ENCODE measurements at places on chromosomes 11 and 22.

DNA sequence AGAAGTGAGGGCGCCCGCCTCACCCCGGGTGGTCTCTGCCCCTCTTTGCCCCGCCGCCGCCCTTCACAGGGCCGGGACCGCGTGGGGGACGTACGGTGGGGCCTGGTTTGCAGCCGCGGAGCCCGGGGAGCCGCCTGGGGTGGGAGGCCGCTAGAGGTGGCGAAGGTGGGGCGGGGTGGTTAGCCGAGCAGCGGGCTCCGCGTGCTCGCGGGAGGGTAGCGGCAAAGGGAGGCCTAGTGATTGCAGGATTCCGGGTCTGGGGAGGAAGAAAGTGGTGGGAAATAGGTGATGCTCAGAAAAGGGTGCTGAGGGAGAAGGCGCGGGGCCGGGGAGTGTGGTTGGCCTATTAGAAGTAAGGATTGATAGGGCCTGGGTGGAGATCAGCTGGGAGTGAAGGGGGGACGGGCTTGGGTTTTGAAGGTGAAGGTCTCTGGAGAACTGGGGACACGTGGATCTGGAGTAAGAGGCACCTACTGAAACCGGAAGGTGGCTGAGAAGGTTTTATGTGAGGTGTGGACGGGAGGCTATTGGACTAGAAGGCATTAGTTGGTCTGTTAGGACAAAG is 571 bp downstream of the FAR1 start:
- no peak for DNase-seq

- no peak for DNase-seq
Observed at GRCh38 chr11:73598719-73599379, 937 bp upstream of the FAM168A start.

DNA sequence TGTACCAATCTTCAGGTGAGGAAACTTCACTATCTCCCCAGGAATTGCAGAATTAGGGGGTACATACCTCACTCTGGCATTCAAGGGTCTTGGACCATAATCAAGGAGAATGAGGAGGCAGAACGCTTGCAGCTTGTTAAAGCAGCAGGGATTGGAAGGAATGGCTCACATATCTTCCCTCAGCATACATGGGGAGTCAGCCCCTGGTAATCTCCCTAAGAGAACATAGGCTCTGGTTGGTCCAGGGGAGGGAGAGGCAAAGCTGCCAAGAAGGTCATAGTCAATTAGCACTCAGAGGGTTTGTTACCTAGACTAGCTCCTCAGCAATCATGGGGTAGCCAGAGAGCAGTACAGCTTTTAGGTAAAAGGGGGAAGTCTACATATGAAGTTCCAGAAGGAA is 256.8 kb downstream of the INSC start:
- DNase-seq = no peak

- no peak for DNase-seq
Observed at GRCh38 chr22:42770941-42771647, 50.4 kb upstream of the A4GALT start.

- peak; percentile 43 for DNase-seq
Observed at GRCh38 chr22:36332623-36333332, 55.0 kb downstream of the MYH9 start.

DNA sequence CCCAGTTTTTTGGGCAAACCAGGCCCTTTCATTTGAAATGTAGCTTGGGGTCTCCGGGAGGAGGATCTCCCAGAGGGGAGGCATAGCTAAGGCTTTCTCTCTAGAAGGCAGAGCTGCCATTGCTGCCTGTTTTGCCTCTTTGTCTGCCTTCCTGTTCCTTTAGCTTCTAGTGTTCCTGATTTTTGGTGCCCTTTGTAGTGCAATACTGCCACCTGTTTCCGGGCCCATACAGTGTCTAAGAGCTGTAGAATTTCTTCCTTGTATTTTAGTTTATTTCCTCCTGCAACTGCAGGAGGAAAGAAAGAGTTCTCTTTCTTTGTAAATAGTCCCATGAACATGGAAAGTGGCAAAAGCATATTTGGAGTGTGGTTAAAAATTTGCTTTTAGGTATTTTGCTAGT is 19.3 kb upstream of the GLYATL1 start:
- no peak for DNase-seq

DNA sequence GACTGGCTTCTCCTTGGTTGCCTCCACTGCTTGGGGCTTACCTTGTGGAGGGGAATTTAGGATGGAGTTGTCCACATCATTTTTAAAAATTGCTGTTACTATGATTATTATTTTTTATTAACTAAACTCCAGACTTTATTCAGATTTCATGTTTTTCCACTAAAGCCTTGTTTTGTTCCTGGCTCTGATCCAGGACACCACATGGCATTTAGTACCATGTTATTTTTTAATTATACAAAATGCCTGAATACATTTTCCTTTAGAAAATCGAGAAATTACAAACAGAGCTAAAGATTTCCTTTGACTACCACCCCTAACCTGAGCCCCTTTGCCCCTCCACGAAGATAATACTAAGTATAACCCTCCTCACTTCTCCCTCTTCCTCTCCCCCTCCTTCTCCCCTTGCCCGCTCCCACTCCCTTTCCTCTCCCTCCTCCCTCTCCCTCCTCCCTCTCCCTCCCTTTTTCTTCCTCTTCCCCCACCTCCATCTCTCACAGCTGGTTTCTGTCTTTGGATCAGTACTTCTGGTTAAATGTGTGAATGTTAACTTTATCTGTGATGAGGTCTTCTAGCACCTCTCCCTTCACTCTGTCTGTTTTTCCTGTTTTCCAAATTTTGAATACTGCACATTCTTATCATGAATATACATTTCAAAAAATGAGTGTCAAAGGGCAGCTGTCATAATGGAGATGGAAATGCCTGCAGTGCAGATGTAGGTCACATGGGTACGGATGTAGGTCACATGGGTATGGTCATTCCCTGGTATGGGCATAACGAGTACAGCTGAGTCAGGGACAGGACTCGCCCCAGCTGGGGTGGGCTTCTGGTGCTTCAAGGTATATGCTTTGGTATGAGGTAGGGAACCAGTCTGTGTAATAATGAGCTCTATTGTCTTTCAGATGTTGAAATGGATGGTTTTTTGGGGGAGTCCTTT is 54.4 kb upstream of the OR4B1 start:
- no peak for DNase-seq

DNA sequence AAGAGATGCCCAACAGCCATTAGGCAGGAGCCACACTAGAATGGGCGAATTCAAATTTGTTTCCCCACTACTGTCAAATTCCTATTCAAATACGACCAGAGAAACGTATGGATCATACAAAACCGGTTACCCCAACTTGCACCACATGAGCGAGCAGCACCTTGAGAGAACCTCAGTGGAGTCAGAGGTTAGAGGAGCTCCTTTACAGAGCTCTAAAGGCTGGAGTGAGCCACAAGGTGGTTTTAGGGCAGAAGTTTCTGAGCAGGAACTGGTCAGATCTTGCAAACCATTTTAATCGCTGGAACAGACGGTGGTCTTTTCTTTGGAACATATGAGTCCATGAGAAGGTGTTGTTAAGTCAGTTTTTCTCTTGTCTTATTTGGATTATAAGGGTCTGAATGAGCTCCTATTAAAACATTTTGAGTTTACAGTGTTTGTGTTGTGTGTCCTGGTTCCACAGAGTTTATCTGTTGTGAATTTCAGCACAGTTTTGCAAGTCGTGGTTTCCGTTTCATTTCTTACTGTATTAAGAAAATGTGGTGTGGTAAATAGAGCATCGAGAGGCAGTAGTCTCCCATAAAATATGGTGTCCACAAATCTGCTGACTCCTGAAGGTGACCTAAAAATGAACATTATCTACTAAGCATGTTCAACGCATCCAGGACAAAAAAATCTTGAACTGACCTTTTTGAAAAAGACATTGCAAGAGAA is 471.7 kb downstream of the NTM start:
- no peak for DNase-seq

GRCh38 chr11:61028135-61028729 is 56.8 kb downstream of the CD6 start:
- DNase-seq = peak; percentile 71

DNA sequence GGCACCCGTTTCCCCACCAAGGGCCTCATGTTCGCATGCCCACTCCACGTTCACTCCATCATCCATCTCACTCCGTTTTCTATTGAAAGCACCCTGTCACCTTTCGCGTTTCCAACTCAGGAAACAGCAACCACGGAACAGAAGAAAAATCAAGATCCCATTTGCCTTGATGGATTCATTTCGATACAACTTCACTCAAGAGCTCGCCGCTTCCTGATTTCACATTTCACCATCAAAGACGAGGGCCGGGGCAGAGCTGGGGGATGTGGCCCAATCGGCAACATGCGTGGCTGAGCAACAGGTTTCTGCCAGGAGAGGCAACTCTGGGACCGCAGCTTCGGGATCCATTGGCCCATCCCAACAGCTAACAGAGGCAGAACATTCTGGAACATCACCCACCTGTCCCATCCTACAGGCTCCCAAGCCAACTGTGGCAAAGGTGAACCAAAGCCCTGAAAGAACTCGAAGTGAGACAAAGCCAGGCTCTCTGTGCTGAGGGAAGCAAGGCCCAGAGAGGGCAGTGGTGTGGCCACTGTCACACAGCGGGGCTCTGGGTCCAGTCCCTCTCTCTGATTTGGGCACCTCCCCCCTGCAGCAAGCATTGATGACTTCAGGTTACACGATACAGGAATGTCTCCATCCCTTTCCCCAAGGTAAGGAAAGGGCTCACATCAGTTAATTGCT is 36.2 kb upstream of the CD5 start:
- DNase-seq = no peak

DNA sequence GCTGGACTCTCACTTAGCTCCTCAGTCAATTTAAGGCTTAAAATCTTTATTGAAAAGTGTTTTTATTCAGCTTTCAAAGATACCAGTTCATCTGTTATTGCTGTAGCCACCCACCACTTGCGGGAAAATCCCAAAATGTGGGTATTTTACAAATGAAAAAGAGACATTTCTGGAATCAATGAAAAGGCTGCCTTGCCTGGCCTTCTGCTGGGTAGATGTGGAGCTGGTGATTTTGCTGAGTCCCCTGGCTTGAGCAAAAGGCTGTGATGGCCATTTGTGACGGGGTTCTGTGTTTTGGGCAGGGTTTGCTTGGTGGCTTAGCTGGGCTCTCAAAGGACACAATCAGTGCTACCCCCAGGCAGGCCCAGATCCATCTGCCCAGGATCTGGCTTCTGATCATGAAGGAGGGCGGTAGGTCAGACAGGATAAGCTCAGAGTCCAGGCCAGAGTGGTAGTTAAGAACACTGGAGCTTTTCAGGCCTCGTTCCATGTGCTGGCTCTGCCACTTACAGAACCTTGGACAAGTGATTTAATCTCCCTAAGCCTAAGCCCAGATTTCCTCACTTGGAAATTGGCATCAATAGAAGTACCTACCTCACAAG is 36.1 kb downstream of the UBASH3B start:
- no peak for DNase-seq

GRCh38 chr11:46920755-46921154 is 2.4 kb upstream of the LRP4 start:
- no peak for DNase-seq

DNA sequence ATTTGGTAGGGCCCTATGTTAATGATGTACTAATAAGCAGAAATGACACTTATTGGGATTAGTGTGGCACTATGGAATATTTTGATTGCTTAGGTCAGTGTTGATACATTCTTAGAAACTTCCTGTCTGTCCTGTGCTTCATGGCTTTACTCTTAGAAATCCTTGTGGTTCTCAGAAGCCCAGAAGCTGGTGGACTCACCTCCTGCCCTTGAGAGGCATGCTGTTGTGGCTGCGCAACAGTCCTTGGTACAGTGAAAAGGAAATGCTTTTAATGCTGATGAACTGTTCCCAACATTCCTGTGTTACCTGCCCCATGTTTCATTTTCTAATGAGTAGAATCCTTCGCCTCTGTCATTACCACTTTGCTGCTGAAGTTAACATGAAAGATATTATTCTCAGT is 52.4 kb upstream of the MYO18B start:
- no peak for DNase-seq

DNA sequence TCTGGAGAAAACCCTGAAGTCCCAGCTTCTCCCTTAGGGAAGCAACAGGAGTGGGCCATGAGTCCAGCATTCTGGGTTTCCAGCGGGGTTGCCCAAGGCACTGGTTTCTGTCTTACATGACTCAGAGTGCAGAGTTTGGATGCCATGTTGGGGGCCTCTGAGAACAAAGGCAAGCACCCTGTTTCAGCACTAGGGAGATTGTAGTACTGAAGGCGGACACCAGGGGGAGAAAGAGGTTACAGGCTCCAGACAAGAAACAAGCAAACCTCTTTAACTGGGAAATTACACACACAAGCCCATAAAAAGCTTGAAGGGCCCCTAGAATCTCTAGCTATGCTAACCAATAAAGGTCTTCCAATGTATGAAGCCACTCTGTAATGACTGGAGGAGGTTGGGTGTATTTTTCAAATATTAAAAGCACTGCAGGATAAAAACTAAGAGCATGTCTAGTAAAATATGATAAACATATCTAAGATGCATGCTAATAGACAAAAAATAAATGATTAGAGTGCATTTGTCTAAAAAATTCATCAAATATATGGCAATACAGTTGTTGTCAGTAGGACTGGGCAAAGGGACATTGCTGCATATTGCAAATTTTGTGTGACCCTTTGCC is 7.1 kb downstream of the MS4A6E start:
- peak; percentile 25 for DNase-seq

- DNase-seq = no peak
Observed at GRCh38 chr11:50178737-50179136, 146.1 kb downstream of the OR4C45 start.

DNA sequence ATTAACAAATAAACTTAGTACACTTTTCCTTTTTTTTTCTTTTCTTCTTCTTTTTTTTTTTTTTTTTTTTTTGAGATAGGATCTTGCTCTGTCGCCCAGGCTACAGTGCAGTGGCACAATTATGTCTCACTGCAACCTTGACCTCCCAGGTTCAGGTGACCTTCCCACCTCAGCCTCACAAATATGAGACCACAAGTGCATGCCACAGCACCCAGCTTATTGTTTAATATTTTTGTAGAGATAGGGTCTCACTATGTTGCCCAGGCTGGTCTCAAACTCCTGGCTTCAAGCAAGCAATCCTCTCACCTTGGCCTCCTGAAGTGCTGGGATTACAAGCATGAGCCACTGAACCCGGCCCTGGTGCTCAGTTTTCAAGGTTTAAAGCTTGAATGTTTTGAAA is 88.9 kb downstream of the ELP4 start:
- no peak for DNase-seq

- DNase-seq = no peak
Observed at GRCh38 chr22:20131597-20131858, at the start of gene ZDHHC8. Gene ZDHHC8 (plus strand): TSS chr22:20131804. CDS start chr22:20131948, 144 bp downstream.

All from stimulated activated CD4-positive, alpha-beta T cell treated with anti-CD3 and anti-CD28 coated beads, Interleukin-12 subunit alpha, Interleukin-12 subunit beta, amount 100 ng/mL, for 24 hours (primary cell).